ENCODE measurements at places on chromosomes 3 and 15.

GRCh38 chr3:100891827-100892226, 101.4 kb downstream of the ABI3BP start:
- DNase-seq, result no peak

- no peak for DNase-seq
These were observed 23.8 kb downstream of the NIPA1 start for GRCh38 chr15:22810033-22810852.

DNA sequence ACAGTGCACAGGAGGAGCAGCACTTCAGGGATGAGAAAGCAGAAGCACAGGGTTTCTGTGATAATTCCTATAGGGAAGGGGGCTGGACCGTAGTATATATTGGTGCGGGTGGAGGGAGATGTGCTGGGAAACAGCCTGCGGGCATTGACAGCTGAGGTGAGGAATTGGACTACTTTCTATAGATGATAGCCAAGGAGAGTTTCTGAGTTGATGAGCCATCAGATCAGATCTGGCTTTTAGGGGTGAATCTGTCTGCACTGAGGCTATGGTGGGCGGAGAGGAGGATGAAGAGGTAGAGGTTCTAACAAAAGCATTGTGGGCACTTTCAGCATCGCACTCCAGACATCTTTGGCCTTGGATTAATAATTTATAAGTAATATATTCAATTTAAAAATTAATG, 33.1 kb downstream of the SELENOT start:
- DNase-seq, result no peak

GRCh38 chr3:145798696-145799537, 362.1 kb downstream of the PLOD2 start:
- DNase-seq, result no peak

DNA sequence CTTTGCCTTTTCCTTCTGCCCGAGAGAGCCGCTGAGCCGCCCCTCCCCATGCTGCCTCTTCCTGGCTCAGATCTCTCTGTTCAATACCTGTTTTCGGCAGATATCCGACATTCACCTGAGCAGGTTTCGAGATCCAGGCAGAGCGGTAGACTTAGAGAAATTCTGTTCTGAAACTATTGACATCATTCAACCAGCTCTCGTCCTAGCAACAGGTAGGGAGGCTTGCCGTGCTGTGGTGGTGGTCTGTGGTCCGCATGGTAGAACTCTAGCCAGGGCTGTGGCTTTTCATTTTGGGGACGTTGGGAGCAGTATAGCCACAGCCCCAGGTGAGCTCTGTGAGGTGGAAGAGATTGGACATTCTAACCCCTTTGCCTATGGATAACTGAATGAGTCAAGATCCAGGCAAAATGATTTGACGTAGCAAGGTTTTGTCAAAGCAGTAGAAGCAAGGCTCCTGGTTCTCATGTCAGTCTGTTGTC, 810 bp downstream of the TMEM62 start:
- no peak for DNase-seq

DNA sequence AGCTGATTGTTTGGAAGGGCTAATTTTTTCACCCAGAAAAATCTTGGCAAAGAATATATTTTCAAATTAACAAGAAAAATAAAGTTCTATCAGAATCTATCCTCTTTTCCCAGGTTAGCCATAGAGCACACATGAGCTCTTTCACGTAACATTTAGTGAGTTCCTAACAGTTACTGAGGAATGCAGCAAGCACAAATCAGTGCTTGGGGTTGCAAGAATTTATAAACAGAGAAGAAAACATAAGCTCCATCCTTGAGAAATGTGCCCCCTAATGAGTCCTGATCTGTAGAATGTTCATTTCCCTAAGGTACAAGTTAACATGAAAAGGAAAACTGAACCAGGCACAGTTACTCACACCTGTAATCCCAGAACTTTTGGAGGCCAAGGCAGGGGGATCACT, 13.9 kb downstream of the EOGT start:
- DNase-seq, result no peak

- DNase-seq, result no peak
These were observed 60.3 kb downstream of the RGMA start for GRCh38 chr15:93028632-93029213.

DNA sequence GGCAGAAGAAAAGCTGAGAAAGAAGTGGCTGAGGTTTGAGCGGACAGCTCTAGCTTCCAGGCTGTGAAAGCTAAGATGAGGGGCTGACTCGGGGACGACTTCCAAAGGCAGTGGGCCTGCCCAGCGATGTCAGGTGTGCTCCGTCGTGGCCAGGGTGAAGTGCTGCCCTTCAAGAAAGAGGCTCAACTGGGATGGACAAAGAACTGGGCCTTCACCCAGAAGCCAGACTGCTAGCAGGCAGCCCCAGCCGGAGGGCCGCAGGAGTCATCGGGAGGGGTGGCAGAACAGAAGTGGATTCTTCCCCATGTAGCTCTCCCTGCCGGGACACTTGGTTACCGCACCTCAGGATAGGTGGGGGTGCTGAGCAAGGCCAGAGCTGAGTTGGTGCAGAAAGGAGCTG, 13.1 kb upstream of the SEC13 start:
- DNase-seq, result no peak

- DNase-seq, result no peak
These were observed 13.3 kb downstream of the RPSA start for GRCh38 chr3:39419742-39420315.

- DNase-seq, result no peak
These were observed 8.6 kb downstream of the PTPRG start for GRCh38 chr3:61569856-61570580.

- no peak for DNase-seq
These were observed 612.8 kb upstream of the AGTR1 start for GRCh38 chr3:148084931-148085330.

All from stimulated activated CD4-positive, alpha-beta T cell treated with anti-CD3 and anti-CD28 coated beads, Interleukin-1b, Interleukin-23, amount 100 ng/mL, for 4 hours (primary cell).